ENCODE measurements at places on chromosomes 16 and 17.

DNA sequence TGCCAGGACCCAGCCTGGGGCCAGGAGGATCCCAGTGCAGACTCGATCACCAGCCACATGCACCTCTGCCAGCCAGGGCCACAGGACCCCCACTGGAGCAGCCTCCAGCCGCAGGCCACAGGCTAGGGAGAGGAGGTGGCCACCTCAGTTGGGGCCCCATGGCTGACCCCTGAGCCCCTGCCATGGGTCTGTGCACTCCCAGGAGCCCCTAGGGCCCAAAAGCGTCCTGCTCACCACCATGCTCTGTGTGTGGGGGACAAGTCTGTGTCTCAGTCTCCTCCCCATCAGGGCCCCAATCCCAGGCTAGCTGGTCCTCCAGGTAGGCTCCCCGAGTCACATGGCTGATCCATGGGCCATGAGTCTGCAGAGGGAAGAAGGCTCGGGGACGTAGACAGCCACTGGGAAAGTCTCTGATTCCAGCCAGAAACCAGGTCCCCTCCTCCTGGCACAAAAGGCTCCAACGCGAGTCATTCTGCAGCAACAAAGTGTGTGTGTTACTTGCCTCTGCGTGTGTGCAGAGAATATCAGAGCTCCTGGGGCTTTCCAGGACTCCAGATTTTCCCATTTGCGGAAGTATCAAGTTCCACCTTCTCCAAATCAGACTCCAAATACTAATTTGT lies 6.1 kb upstream of the PRSS8 start:
- no peak for DNase-seq

GRCh38 chr17:64051153-64051552 lies 30.7 kb upstream of the ICAM2 start:
- DNase-seq = no peak

- DNase-seq = no peak
These were observed 41.5 kb upstream of the CDH1 start for GRCh38 chr16:68695575-68695974.

DNA sequence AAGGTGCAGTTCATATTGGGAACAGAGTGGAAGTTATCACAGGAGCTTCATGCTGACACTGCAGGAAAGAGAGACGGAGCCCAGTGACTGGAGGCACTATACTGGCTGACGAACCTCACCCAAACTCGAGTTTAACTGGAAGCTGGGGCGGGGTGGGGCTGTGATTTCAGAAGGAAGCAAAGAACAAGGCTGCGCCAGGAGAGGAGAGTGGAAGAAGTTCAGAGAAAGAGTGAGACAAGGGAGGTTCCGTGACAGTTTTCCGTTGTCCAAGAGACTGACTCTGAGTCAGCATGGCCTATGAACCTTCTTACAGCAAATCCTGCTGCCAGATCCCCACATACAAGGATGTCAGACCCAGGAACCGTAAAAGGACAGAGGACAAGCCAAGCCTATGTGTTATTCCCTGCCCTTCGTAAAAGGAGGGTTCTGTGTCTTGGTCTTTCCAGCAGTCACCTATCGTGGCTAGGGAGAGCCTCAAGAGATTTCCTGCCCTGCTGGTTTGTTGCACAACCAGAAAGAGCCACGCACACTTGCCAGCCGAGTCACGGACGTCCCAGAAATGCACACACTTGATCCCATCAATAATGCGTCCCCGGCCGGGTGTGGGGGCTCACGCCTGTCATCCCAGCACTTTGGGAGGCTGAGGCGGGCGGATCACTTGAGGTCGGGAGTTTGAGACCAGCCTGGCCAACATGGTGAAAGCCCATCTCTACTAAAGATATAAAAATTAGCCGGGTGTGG lies 5.1 kb downstream of the PITPNA start:
- no peak for DNase-seq

DNA sequence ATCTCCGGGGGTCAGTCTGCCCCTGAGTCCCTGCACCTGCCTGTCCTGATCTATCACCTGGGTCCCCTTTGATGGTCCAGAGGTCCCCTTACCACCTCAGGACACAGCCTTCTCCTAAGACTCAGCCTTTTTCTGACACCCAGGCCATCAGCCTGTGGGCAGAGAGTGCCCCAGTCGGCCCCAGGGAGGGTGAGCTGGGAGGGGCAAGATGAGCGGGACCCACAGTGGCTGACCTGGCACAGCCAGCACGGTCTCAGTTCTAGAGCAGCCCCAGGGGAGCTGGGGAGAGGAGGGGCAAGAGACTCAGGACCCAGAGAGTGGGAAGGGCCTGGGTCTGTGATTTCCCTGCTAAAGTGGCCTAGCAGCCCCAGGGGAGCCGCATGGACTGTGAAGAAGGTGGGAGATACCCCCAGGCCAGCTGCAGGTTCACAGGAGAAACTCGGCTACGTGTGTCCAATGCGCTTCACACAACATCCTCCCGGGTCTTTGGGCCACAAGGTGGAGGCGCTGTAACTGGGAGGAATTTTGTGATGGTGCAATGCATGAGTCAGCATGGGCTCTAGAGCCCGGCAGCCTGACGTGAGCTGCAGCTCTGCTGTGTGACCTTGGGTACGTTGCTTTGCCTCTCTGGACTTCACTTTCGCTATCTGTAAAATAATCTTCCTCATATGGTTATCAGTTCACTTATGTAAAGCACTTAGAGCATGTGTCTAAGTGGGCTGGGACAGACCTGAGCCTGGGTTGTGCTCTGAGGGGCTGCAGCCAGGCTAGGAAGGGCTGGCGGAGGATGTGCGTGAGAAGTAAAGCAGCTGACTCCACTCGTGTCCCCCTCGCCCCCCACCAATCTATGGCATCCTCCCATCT lies 67.2 kb upstream of the LHX1 start:
- DNase-seq = no peak

DNA sequence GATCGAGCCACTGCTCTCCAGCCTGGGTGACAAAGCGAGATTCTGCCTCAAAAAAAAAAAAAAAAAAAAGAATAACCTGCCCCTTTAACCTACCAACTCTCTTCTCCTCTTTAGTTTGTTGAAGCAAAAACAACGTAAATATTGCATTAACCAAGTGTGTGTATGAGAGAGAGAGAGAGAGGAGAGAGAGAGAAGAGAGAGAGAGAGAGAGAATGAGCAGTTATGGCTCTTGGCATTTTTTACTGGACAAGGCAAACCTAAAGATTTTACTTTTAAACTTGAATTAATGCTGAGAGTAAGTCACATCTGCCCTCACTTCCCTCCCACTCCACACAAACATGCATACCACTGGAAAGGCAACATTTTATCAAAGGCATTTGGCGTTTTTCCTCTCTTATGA lies 3.0 kb upstream of the SLFN5 start:
- DNase-seq = no peak

- no peak for DNase-seq
These were observed 6.7 kb downstream of the MNT start for GRCh38 chr17:2393954-2394749.

GRCh38 chr16:54193665-54194333 lies 92.8 kb downstream of the IRX3 start:
- DNase-seq = peak; percentile 47

GRCh38 chr17:72935984-72936383 lies 156.5 kb downstream of the SLC39A11 start:
- DNase-seq = no peak

DNA sequence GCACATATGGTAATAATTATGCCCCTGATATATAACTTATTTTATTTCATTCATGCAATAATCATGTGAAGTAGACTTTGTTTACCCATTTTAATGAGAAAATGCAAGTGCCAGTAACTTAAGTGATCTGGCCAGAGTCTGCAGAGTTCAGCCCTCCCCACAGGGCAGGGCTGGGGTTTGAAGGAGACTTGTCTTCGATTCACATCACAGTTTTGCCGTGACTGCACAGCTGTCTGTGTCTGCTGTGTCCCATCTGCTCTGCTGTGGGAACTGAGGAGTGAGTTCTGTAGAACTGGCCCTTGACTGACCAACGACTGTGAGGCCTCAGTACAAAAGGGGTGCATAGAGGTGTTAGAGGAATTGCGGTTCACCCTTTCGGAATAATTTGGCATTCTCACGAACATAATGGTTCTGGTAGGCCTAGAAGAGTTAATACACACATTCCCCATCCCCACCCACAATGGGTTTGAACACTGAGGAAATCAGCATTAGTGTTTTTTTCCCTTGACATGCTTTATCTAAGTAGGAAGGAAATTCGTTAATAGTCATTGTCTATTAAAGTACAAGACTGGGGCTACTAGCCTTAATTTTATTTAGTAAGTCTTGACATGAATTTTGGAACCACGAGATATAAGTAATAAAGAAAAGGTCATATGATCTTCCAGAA lies 113.6 kb upstream of the MON1B start:
- DNase-seq = no peak

DNA sequence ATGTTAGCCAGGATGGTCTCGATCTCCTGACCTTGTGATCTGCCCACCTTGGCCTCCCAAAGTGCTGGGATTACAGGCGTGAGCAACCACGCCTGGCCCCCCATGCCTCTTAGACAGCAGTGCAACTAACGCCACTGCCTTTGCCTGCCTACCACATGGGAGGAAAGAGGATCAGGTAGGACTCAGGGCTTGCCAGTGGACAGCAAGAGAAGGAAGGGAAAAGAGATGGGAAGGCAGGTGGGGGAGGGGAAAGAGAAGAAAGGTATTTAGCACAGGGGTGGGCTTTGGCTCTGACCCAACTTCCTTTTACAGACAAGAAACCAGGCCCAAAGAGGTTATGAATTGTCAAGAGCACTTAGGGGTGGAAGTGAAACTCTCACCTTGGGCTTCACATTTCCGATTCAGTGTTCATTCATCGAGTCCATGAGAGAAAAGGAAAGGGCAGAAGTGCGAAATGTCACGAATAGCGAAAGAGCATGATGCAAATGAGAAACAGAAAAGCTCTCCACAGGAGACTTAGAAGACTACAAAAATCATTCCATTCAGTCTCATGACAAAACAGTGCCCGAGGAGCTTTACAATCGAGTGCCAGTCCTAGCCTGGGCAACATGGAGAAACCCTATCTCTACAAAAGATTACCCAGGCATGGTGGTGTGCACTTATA lies 36.4 kb downstream of the CDK5R1 start:
- DNase-seq = no peak

GRCh38 chr17:5492970-5493369 lies 6.6 kb downstream of the MIS12 start:
- DNase-seq = no peak

DNA sequence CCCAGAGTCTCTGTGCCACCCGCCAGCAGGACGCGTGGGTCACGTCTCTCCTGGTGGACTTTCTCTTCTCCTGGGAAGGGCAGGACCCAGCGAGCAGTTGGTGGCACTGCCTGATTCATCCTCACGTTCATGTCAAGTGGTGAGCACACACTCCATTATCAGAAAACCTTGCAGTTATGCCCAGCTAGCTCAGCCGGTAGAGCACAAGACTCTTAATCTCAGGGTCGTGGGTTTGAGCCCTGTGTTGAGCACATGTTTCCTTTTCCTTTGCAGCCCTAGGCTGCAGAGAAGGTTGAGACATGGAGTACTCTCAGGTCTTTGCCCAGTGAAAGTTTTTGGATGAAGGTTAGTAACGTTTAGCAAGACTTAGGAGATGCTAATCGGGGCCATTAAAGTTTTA lies 8.0 kb downstream of the OR1F1 start:
- no peak for DNase-seq

GRCh38 chr16:77594057-77594456 lies 128.3 kb upstream of the NUDT7 start:
- DNase-seq = no peak

- DNase-seq = no peak
These were observed 61.8 kb downstream of the EMP2 start for GRCh38 chr16:10518479-10519041.

DNA sequence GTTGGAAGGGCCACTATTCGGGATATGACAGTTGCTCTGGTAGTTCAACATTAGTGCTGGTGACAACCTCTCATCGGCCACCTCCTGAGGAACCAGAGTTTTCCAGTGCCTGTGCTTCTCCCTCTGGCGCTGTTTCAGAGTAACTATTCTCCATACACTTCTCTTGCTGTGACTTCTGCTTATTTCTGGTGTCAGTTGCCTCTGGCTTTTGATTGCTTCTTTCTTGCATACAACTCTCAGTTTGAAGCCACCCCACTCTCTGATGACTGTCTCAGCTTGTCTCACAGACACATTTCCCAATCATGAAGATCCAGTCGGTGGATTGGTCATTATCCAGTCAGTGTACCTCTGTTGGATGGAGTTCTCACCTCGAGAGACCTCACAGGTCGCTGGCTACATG lies 3.4 kb upstream of the TM4SF5 start:
- DNase-seq = no peak

DNA sequence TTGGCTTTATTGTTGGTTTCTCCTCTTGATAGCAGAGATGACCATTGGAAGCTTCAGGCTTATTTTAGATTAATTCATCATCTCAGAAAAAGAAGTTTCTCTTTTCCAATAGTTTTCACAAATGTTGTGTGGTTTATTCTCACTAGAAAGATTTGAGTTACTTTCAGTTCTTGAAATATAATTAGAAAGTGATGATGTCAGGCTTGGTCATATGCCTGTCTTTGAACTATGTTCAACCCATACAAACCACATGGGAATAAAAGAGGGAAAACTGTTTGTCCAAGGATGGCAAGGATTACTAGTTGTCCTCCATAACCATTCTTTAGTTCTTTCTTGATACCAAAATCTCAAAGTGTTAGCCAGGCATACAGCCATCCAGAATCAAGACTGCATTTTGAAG lies 3.7 kb upstream of the HS3ST2 start:
- no peak for DNase-seq

- DNase-seq = no peak
These were observed at the start of gene MT1M for GRCh38 chr16:56632156-56632847. Gene MT1M (plus strand): TSS chr16:56632659. CDS start chr16:56632732, 73 bp downstream.

GRCh38 chr17:58189436-58190146 lies 2.9 kb upstream of the EPX start:
- no peak for DNase-seq

DNA sequence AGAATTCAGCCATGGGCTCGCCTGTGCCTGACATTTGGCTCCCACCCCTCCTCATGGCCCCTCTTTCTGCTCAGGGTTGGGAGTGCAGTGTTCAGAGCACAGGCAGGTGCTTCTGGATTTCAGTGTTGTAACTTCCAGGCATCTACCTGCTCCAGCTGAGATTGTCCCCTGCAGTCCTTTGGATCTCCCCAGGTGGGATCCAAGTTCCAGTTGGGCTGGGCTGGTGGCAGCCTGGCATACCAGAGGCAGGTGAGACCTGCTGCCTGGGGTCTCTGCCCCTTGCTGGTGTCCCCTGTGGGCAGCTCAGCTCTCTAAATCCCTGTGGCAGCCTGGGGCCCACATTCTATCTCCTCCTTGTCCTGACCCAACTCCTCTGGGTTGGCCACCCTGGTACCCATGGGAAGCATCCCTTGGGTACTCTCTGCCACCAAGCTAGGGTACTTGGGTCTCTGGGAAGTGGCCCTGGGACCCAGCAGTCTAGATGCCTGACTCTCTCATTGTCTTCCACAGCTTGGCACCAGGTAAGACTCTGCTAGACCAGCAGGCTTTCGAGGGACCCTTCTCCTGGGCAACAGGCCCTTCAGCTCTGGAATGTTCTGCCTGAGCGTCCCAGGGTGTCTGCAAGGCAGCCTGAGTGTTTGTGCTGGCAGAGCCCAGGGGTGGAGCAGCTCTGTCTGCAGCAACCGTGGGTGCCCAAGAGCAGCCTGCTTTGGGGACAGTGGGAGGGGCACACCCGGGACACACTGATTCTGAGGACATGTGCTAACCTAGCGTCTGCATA lies 42.5 kb downstream of the DNAH17 start:
- no peak for DNase-seq

- DNase-seq = no peak
These were observed 52.8 kb downstream of the CLEC19A start for GRCh38 chr16:19338335-19338734.

Measured in NCI-H524 treated with DMSO at 0.1 percent for 48 hours (cell line).